ENCODE measurements at places on chromosomes 4 and X.

DNA sequence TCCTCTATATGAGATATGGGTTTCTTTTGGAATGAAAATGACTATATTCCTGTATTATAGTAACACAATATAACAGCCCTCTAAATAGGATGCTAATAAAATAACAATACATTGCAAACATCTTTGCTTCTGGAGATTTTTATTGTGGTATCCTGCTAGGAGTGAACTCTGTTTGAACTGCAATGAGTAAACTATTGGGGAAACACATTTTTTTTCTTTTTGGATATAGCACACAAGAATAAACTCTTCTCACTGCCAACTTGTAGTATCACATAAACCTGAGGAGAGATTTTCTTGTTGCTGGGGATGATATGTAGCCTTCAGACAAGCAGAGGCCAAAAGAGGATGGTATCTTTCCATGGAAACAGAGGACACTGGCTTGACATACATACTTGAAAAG, 238.2 kb downstream of the C4orf33 start:
- DNase-seq = no peak

GRCh38 chr4:54872261-54872660, 214.5 kb downstream of the KIT start:
- no peak for DNase-seq

DNA sequence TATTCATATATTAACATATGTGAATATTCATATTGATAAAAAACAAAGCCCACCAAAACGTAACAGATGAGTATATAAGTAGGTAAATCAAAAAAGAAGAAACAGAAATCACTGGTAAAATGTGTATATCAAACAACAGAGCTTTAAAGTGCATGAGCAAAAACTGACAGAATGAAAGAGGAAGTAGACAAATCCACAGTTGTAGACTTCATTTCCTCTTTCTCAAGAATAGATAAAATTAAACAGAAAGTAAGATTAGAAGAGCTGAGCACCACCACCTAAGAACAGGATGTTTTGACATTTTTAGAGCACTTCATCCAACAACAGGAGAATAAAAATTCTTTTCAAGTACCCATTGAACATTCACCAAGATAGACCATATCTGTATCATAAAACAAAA, 64.6 kb downstream of the CNKSR2 start:
- DNase-seq = no peak

GRCh38 chr4:82776925-82777542, 21.6 kb downstream of the SCD5 start:
- no peak for DNase-seq

DNA sequence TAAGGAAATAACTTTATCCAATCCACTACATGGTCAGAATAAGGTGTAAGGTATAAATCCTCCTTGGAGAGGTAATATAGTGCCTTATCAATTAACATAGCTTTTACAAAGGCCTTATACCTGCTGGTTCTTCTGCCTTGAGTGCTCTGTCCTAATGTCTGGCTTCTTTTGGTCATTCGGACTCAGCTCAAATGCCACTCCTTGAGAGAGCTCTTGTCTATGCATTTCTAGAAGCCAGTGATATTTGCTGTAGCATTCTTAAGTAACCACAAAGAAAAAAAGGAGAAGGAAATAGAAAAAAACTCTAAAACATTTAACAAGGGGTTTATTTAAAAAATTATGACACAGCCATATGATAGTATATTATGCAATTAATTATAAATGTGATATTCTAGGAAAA, 444.8 kb upstream of the SLIT2 start:
- DNase-seq = no peak

All from NCI-H82 (cell line).